ENCODE measurements at places on chromosomes 12 and 14.

DNA sequence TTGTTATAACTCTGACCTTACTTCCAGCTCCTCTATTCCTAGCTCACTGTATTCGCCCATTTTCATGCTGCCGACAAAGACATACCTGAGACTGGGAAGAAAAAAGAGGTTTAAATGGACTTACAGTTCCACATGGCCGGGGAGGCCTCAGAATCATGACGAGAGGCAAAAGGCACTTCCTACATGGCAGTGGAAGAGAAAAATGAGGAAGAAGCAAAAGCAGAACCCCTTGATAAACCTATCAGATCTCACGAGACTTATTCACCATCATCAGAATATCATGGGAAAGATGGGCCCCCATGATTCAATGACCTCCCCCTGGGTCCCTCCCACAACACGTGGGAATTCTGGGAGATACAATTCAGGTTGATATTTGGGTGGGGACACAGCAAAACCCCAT lies 14.5 kb upstream of the PHC1 start:
- no peak for DNase-seq

DNA sequence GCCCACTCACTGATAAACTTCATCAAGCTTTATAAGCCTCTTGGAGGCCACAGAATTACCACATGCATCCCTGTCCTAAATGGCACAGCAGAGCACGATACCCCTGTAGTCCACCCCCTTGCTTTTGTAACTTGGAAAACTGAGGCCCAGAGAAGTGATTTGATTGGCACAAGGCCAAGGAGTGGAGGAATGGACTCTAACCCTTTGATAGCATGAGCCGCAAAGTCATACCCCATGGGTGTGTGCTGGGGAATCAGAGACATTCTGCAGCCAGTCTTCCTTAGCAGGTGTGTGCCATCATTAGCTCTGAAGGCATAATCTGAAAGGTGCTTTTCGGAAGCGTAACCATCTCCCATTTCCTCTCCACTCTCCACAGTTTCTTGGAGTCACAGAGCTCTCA lies 28.5 kb upstream of the PWP1 start:
- DNase-seq: no peak

GRCh38 chr14:101241807-101242278 lies 319.5 kb upstream of the DIO3 start:
- DNase-seq: no peak

DNA sequence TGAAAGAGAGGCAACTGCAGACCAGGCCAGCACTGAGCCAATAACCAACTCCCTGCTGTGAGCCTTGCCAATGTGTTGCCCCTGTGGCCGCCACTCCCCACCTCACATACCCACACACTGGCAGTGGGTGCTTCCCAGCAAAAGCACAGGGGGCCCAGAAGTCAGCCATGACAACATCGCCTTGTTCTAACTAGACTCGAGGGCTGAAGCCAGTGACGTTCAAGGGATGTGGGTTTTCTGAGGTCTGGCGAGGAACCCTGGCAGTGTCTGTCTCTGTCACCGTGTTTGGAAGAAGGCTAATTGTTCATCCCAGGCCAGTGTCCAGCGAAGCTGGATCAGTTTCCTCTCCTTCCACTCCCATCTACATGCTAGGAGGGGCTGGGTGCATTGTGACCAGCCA lies 311.8 kb upstream of the AMIGO2 start:
- DNase-seq: no peak

DNA sequence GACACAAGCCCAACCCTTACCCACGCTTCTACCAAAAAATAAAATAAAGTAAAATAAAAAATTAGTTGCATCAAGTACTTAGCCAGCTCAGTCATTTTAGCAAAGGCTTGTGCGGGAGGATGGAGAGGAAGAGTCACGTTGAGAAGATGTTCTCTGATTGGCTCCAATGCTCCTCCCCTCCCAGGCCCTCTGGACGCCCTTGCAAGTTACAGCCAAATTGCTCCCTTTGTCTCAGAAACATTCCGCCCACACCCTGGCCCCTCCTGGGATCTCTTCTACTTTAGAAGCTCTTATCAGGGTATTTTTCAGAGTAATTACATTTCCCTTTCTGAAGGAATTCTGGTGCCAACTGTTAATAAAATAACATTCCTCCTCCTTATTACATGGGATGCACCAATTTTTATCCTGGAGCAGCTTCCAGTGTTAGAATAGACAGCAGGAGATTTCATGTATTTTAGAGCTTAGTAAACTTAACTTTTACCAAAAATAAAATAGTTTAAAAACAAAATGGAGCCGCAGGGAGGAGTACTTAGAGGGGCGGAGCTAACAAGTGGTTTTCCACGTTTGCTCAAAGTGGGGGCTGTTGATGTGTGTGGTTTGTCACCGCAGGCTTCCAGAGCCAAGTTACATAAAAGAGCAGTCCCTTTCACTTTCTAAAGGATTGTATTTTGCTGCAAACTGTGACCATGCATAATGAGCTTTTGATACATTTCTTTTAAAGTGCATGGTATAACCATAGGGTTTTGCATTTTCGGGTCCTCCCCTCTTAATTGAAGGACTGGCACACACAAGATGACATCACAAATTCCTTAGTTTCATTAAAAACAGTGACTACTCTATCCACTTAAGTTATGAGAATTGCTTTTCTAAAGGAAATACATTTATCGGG lies 71.7 kb upstream of the RAP1B start:
- DNase-seq: no peak

DNA sequence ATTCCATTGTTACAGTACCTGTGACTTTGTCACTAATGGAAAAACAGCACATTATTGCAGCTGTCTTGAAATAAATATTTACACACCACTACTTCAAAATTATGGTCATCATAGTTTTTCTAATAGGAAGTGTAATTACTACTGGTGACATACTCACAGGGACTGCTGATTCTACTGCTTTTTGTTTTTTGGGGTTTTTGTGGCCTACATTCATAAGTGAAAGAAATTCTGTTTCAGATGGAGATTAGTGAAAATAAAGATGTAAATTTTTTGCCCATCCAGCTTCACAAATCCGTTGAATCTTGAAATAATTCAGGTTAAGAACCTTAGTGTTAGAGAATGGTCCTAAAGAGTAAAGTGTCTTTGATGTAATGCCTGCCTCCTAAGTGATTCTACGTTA lies 17.5 kb downstream of the KNTC1 start:
- DNase-seq: no peak
